ENCODE measurements at places on chromosomes 4 and X.
A peak's percentile ranks its signal among the peaks of the same experiment; 100 is the strongest.

- H3K27me3 ChIP-seq = no peaks in the 10 kb centered on the region
- no peak overlapping the region for H3K4me3 ChIP-seq
- no peak overlapping the region for H3K27ac ChIP-seq
- no peaks in the 10 kb centered on the region for H3K4me1 ChIP-seq
Observed at GRCh38 chr4:153159728-153160221, 44.5 kb upstream of the TRIM2 start.

DNA sequence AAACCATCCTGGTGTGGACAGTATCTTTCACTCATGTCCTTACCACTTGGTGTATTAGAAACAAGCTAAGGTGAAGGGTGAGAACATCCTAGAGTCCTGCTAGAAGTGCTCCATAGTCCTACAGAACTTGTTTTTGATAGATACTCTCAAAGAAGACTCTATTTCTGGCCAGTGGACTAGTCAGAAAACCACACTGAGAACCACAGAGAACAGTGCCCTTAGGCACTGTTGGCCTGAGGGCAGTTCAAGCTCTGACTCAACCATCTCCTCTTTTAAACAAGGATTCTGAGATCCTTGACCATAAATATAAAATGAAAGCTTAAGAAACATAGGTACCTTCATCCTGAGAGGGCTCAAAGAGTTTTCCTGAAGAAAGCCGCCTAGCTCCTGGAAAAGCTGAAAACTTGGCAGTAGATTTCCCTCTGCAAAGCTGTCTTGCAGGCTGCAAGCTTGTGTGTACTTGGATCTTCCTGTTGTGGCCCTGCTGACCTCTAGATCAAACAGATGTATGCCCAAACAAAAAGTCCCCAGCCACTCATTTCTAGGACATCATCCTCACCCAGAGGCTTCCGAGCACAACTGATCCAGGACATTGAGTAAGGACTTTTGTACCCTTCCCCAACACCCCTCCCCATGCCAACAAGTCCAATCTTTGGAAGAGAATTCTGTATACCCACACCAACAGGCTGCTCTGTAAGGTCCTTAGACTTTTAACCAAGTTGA lies 111.6 kb upstream of the CXCL13 start:
- no peak for DNase-seq
- no peaks in the 10 kb centered on the region for H3K4me1 ChIP-seq
- H3K27ac ChIP-seq = no peak overlapping the region
- no peaks in the 10 kb centered on the region for H3K36me3 ChIP-seq
- no peak overlapping the region for H3K4me3 ChIP-seq
- no peaks in the 10 kb centered on the region for H3K27me3 ChIP-seq

GRCh38 chrX:47831788-47832187 lies 4.9 kb upstream of the ZNF81 start:
- H3K4me3 ChIP-seq = no peak overlapping the region
- no peaks in the 10 kb centered on the region for H3K36me3 ChIP-seq
- no peak overlapping the region for H3K27ac ChIP-seq
- H3K4me1 ChIP-seq = peaks cover 7% of the 10 kb centered on the region

- H3K4me1 ChIP-seq = no peaks in the 10 kb centered on the region
- no peak overlapping the region for H3K27ac ChIP-seq
- H3K36me3 ChIP-seq = no peaks in the 10 kb centered on the region
Observed at GRCh38 chr4:85086721-85087120, 120.2 kb upstream of the WDFY3 start.

DNA sequence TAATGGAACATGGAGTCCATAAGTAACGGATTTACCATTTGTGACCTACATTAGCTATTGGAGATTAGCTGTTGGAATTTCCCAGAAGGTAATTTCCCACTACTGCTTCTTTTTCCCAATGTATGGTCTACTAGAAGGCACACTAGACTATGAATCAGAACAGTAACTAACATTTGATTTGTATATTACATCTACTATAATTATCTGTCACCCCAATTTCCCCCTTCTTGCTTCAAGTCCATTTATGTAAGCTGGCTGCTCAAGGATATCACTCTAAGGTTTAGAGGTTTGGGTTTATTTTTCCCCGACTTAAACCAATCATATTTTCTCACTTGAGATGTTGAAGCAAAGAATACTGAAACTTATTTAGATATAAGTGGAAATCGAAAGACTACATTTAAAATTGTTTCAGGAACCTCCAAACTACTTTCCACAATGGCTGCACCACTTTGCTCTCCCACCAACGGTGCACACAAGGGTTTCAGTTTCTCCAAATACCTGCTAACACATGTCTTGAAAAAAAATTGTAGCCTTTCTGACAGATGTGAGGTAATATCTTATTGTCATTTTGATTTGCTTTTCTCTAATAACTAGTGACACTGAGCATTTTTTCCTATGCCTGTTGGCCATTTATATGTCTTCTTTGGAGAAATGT lies 33.3 kb upstream of the H2AZ1 start:
- H3K27ac ChIP-seq = peak overlapping the region; percentile 11
- no peaks in the 10 kb centered on the region for H3K4me1 ChIP-seq
- no peaks in the 10 kb centered on the region for H3K36me3 ChIP-seq
- no peak overlapping the region for H3K4me3 ChIP-seq
- no peak for DNase-seq
- H3K27me3 ChIP-seq = no peaks in the 10 kb centered on the region

- no peaks in the 10 kb centered on the region for H3K36me3 ChIP-seq
- no peak overlapping the region for H3K27ac ChIP-seq
- H3K4me3 ChIP-seq = no peak overlapping the region
- no peaks in the 10 kb centered on the region for H3K4me1 ChIP-seq
- no peaks in the 10 kb centered on the region for H3K27me3 ChIP-seq
Observed at GRCh38 chrX:116172976-116173375, 2.4 kb downstream of the AGTR2 start.

DNA sequence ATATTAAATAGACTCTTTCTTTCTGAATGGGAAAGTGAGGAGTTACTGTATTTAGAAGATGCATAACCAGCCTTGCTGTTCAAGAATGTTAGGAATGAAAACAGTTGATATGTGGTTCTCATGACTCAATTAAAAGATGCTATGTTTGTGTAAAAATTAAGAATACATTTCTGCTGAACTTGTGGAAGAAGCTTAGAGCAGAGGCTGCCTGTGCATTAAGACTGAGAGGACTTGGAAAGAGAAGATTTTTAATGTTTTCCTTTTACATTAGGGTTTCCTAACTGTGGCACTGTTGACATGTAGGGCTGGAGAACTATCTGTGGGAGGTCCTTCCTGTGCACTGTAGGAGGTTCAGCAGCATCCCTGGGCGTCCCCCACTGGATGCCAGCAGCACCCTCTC lies 137.7 kb downstream of the GPR143 start:
- DNase-seq = no peak
- H3K36me3 ChIP-seq = no peaks in the 10 kb centered on the region
- H3K4me3 ChIP-seq = no peak overlapping the region
- no peak overlapping the region for H3K27ac ChIP-seq
- peaks cover 6% of the 10 kb centered on the region for H3K4me1 ChIP-seq

DNA sequence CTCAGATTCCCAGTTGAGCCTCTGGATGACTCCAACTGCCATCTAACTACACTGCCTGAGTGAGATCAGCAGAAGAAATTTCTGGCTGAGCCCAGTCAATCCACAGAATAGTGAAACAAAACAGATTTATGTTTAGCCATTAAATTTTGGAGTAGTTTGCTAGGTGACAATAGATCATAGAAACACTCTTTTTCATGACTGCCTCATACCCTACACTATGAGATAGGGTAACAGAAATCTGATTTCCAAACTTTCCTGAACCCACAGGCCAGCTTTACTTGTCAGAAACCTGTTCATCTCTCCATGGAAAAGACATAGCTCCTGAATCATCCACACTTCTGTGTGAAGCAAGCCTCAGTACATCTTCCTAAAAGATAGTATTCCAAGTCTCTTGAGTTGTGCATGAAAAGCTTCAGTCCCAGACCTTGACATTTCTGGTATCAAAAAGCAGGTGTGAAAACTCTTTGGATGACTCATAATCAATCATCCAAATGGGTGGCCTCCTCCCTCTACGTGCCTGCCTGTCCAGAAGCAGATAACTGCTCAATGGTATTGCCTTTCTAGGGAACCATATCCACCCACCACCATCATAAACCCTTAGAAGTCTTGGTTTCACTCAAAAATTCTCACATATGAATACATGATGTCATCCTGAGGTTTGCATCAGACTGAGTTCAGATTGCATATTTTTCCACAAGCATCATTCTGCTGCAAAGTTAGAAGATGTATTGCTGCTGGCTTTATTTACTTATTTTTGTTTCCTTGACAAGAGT lies 47.5 kb upstream of the RAP2C start:
- DNase-seq = no peak
- no peak overlapping the region for H3K27ac ChIP-seq
- no peaks in the 10 kb centered on the region for H3K36me3 ChIP-seq
- no peak overlapping the region for H3K4me3 ChIP-seq
- no peaks in the 10 kb centered on the region for H3K4me1 ChIP-seq

DNA sequence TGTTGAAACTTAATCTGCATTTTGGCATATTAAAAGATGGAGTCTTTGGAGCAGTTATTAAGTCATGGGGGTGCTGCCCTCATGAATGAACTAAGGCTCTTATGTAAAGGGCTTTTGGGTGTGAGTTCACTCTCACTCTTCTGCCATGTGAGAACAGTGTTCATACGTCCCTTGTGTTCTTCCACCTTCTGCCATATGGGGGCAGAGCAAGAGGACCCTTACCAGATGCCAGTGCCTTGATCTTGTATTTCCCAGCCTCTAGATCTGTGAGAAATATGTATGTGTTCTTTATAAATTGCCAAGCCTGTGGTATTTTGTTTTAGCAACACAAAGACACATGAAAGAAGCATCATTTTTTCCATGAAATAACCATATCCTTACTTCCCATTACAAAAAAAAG lies 213.9 kb downstream of the SPOCK3 start:
- no peak overlapping the region for H3K27ac ChIP-seq
- no peak for DNase-seq
- no peak overlapping the region for H3K4me3 ChIP-seq
- H3K36me3 ChIP-seq = no peaks in the 10 kb centered on the region
- no peaks in the 10 kb centered on the region for H3K27me3 ChIP-seq
- no peaks in the 10 kb centered on the region for H3K4me1 ChIP-seq

DNA sequence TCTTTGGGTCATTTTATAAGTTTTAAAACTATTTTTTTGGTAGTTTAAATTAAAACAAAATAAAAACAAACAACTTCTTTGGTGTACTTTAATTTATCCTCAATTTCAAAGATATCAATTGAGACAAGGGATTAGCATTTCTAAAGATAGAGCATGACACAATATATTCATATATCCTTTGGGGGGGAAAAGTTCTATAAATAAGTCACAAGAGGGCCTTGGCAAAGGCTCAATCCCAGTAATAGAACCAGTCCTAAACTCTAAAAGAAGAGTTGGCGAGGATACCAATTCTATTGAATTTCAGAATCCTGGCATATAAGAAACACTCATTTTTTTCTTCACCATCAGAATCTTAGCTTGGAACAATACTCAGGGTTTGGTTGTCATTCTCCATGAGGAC lies 89.7 kb downstream of the COL4A6 start:
- no peaks in the 10 kb centered on the region for H3K4me1 ChIP-seq
- DNase-seq = no peak
- no peak overlapping the region for H3K27ac ChIP-seq
- no peaks in the 10 kb centered on the region for H3K36me3 ChIP-seq
- H3K4me3 ChIP-seq = no peak overlapping the region

Measured in CD8-positive, alpha-beta memory T cell (primary cell).